Adipocyte (in vitro differentiated cells): ENCODE measurements at places on chromosomes 7 and 10.

DNA sequence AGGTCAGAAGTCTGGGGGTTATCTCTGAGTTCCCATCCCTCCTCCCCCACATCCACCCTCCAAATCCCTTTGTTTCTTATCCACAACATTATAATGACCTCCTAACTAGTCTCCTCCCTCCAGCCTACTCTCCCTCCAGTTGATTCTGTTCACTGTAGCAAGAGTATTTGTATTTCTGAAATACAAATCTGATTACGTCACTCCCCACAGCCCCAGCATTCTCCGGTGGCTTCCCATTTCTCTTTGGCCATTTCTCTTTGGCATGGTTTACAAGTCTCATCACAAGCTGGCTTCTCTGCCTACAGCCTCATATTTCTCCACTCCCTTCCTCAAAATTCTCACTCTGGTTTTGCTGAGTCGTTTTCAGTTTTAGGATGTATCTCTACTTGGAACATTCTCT is 24.6 kb upstream of the MRPS33 start:
- peak; percentile 18 for DNase-seq

DNA sequence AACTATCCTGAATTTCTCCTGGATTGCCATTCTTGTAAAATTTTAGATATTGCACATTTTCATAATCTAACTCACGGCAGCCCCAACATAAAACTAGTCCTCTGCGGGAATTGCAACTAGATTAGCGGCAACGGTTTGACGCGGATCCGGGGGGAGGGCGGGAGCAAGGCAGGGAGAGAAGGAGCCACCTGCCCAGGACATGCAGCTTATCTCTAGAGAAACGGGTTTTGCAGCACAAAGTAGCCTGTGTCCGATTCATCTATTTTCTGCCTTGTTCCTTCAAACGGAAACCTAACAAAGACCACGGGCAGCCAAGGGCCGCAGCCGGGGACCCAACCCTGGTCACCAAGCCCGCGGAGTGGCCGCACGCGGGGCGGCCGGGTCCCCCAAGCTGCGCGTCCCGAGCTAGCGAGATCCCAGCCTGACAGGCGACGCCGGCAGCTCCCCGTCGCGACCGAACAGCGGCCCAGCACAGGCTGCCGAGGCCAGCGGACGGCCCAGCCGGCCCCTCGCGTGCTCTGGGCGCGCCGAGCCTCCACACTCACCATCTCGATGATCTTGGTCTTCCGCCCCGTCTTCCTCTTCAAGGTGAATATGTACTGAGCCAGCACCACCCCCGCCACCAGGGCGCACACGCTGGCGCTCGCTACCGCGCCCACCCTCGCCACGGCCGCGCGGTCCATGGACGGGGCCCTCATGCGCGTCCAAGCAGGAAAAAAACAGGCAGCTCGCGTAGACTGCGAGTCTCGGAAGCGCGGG is at the start of gene NT5C3A:
TSS of gene NT5C3A (minus strand) at position 754 of the 759 bp plus-strand sequence. CDS start at position 683, 71 bp downstream.
- DNase-seq, result peak; percentile 67

- no peak for DNase-seq
Measured at GRCh38 chr10:98313598-98313997, 45.6 kb upstream of the LOXL4 start.

- no peak for DNase-seq
Measured at GRCh38 chr10:22716943-22717342, 2.6 kb upstream of the PIP4K2A start.

DNA sequence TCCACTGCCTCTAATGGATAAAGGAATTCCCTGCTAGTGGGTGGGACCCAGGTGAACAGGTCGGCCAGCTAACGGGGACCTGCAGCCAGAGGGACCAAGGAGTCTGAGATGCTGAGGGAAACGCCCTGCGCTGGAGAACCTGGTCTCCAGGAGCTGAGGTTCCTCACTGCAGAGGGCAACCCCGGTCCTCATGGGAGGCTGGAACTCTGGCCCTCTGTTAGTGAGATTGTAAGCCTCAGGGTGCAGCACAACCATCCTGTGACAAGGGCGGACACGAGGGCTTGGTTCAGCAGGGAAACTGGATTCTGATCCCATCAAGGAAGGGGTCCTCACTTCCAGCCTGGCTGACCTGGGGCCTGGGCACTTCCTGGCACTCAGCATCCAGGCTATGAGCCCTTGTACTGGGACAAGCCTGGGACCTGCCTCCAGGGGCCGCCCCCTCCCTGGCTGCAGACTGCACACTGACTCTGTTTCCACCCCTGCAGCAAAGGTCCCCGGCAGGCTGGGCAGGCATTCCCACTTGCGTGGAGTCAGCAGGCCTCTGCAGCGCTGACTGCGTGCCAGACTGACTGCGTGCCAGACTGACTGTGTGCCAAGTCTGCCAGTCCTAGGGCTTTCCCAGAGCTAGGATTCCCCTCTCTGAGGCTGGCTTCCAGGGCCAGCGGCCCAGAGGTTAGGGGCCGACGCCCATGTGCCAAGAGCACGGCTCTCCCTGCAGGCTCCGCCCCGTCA is 143.2 kb downstream of the MAPK8 start:
- DNase-seq, result no peak

- DNase-seq, result no peak
Measured at GRCh38 chr10:63555330-63555729, 34.1 kb downstream of the REEP3 start.
